ENCODE measurements at places on chromosomes 11 and 22.

DNA sequence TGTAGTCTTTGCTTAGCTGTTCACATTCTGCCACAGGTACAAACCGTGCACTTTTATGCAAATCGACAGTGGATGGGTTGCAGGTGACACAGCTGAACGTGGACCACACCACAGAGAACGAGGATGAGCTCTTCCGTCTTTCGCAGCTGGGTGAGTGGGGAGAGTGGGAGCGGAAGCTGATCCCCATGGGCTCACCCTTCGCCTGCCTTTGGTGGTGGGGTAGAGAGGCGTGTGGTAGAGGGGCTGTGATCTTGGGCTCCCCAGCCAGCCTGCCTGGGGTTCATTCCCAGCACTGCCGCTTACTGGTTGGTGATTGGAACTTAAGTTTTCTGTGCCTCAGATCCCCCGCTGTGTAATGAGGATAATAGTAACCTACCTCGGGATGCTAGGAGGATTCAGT, 19.1 kb downstream of the TAB1 start:
- no peak for DNase-seq

GRCh38 chr11:69450064-69450856, 31.2 kb upstream of the LINC01488 start:
- DNase-seq, result no peak

- no peak for DNase-seq
Measured at GRCh38 chr11:30719371-30719770, 133.2 kb upstream of the MPPED2 start.

DNA sequence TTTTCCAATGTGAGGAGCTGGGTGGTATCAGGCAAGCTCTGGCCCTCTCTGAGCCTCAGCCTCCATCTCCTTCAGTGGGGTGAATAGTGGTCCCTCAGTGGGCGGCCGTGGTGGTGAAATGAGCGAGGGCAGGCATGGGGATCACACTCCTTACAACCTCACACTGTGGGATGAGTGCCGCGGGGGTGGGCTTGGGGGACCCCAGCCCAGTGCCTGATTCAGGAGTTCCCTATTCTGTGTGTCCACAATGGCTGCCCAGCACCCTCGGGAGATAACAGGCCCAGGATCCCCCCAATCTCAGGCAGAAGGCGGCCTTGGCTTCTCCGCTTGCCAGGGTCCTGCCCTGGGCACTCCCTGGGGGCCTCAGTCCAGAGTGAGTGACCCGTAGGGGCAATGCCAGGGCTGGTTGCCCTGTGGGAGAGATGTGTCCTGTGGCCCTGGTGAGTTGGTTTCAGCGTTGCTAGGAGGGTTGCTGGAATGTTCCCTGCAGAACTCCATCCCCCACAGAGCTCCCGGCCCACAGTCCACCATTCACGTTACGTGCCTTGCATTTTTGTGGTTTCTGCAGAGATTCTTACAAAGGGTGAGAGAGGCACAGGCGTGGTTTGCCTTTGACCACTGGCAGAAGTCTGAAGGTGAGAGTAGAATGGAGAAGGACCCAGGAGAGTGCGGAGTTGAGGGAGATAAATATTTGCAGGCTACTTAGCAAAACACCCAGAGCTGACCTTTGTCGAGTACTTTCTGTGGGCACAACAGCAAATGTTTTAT, 2.9 kb downstream of the ALDH3B1 start:
- DNase-seq, result no peak

- DNase-seq, result no peak
Measured at GRCh38 chr22:47259990-47260389, 497.5 kb downstream of the TBC1D22A start.

- DNase-seq, result no peak
Measured at GRCh38 chr22:32269316-32269715, 14.2 kb upstream of the SLC5A4 start.

- no peak for DNase-seq
Measured at GRCh38 chr22:45919504-45920286, 57.3 kb downstream of the WNT7B start.

DNA sequence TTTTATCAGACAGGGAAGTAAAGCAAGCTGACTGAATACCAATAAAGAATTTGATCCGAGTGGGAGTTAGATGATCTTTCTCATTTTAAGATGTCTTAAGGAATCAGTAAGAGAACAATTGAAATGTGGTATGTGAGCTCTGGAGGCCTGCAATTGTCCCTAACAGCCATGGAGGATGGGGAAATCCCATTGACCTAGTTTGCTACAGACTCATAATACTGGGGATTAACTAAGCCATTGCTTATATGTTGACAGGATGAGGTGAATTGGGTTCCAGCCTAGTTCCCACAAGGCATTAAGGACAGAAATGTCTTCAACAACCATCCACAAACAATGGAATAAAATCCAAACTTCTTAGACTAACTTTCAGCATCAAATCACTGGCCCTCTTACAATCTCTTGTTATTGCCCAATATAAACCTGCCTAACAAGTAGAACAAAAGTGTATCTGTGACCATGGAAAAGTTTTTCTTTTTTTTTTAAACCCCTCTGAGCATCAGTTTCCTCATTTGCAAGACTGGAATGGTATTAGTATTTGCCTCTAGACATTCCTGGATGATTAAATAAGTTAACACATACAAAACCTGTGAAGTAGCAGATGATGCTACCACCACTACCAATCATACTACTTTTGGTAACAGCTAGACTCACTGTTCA, 773.2 kb downstream of the DLG2 start:
- DNase-seq, result no peak

DNA sequence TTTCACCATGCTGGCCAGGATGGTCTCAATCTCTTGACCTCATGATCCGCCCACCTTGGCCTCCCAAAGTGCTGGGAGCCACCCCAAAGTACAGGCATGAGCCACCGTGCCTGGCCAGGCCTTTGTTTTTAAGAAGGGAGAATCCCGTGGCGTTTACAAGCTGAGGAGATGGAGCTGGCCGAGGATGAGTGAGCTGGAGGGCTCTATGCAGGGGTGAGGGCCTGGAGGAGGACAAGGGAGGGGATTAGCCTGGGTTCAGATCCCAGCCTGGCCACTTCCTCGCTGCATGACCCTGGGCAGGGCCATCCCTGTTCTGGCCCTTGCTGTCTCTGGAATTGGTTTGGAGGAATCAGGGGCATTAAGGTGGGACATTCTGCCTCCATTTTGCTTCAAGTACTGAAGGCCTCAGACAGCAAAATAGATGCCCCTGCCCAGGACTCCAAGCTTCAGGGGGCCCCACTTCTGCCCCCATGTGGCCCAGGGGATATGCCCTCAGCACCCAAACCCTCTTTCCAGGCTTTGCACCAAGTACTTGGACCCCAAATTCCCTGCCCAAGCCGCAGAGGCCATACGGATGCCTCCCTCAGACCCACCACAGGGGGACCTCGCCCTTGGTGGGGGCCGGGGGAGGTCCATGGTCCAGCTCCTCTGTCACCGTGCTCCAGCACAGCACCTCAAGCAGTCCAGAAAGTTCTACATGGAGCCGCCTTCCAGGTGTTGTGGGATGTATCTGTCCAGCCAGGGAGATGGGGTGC, 12.1 kb upstream of the LRP5 start:
- DNase-seq, result no peak

- no peak for DNase-seq
Measured at GRCh38 chr22:27022274-27022895, 365.0 kb downstream of the MIAT start.

DNA sequence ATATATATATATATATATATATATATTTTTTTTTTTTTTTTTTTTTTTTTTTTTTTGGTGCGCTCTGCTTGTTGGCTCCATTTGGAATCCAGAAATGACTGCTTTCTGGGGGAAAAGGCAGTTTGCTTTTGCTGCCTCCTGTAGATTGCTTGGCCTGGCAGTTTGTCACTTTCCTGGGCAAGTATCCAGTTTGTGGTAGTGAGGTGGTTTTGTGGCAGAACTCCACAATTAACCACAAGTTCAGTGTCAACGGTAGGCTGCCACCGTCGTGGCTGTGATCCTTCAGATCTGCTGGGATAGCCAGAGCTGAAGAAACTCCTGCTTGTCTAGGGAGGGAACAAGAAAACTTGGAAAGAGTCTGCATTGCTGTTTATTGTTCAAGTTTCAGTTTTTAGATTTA, 5.0 kb upstream of the PDE3B start:
- no peak for DNase-seq

DNA sequence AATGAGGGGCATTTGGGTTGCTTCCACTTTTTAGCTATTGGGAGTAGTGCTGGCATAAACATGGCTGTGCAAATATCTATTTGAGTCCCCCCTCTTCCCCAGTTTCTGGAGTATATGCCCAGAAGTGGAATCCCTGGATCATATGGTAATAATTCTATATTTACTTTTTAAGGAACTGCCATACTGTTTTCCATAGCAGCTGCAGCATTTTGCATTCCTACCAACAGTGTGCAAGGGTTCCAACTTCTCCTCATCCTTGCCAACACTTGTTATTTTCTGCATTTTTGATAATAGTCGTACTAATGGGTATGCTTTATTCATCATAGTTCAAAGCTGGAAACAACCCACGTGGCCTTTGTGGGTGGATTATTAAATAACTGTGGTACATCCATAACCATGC, 883.5 kb downstream of the TBC1D22A start:
- DNase-seq, result no peak

GRCh38 chr11:38460896-38461295, 1862.9 kb upstream of the RAG2 start:
- DNase-seq, result no peak

GRCh38 chr22:24455751-24456426, 28.5 kb downstream of the ADORA2A start:
- DNase-seq, result no peak

DNA sequence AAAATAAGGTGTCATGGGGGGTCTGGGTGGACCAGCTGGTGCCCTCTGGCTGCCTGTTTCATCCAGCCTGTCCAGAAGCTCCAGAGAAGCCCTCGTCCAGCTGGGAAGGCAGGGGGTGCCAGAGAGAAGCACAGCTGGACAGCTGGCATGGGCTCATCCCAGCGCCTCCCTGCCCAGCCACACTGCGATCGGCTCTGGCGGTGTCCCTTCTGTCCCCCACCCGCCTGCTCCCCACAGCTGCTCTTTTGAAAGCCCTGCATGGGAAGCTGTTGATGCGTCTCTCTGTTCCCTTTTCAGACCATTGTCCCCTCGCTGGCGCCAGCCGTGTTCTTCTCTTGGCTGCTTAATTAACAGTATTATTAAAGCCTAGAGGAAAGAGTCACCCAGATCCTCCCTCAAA, 86.5 kb downstream of the MN1 start:
- no peak for DNase-seq

- no peak for DNase-seq
Measured at GRCh38 chr11:72716290-72716689, 35.9 kb downstream of the ARAP1 start.

DNA sequence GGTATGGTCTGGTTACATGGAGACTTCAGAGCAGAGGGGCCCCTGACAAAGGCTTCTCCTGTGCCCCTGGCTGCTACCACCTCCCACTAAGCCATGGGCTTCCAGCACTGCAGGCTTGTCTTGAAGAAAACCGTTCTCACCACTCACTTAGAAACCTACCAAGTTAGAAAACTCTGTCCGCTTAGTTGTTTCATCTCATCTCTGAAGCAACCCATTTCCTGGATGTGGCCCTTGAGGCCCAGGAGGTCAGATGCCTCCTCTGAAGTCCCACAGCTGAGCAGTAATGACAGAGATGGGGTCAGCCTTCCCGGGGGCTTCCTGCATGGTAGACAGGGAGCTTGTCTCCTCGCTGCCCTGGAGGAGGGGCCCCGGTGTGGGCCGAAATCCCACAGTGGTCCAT, 12.9 kb downstream of the CSF2RB start:
- no peak for DNase-seq

GRCh38 chr22:30947816-30948454, 20.6 kb downstream of the MORC2 start:
- no peak for DNase-seq

GRCh38 chr22:24542641-24543040, 12.3 kb downstream of the GUCD1 start:
- no peak for DNase-seq

- DNase-seq, result no peak
Measured at GRCh38 chr11:3008746-3009336, 16.7 kb upstream of the NAP1L4 start.

DNA sequence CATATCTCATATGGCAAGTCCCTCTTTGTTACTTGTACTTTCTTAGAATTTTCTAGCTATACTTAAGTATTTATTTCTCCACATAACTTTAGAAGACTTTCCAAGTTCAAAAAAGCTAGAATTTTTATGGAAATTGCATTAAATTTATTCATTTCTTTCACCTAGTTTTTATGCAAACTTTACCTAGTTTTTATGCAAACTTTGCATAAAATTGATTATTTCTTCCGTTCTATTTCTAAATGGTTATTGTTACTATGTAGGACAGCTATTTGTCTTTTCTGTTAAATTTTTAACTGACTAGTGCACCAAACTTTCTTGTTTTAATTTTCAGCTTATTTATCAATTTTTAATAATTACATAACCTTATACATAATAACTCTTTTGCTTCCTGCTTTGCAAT, 3.2 kb upstream of the CREBZF start:
- no peak for DNase-seq

DNA sequence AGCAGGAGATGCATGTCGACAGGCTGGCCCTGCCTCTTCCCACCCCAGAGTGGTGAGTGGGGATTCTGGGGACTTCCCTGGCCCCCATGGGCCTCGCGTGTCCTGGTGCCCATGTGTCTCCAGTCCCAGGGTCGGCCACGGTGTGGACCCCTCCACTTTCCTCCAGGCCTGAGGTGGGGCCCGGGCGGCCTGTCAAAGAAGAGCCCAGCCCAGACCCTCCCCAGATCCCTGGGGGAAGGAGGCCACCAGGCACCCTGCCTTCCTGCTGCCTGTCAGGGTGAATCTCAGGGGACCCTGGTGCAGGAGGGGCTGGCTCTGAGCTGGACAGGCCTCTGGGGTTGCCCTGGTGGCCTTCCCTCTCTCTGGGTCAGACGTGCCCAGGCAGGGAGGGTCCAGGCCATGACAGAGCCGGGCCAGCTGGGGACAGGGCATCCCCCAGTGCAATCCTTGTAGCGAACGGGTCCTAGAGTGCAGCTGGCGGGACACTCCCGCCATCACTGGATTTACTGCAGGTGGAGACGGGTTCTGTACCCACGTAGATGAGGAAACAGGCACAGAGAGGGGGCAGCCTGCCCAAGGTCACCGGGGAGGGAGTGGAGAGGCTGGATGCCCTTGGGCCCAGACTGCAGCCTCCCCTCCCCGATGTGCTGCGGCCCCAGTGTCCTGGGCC, 13.5 kb upstream of the MUC6 start:
- no peak for DNase-seq

DNA sequence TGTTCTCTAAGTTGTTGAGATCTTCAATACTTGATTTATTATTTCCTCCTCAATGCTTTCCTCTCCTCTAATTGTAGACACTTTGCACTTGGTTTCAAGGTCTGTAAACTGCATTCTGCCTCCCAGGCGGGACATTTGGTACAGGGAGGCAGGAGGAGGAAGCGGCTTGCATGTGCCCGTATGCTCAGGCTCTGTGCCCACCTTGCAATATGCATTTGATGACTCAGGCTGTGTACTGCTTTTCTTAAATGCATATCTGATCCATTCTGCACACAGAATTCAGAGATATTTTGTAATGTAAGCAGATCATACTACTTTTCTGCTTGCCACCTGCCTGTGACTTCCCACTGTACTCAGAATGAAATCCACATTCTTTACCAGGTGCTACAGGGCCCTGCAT, 55.0 kb downstream of the FZD4 start:
- DNase-seq, result no peak
